ENCODE measurements at places on chromosomes 7 and 10.

DNA sequence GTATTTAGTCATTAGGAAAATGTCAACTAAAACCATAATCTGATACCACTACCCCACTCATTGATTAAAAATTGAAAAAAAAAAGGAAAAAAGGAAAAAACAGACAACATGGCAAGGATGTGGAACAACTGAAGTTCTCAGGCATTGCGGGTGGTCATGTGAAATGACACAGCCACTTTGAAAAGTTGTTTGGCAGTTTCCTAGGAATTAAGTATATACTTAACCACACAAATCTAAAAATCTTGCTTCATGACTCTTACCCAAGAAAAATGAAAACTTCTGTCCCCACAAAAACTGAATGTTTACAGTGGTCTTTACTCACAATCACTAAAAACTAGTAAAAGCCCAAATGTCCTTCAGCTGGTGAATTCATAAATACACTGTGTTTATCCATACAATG lies 254.5 kb downstream of the AHR start:
- DNase-seq, result no peak

GRCh38 chr7:21617916-21618390 lies 75.1 kb downstream of the DNAH11 start:
- no peak for DNase-seq

- DNase-seq, result peak; percentile 46
Observed at GRCh38 chr7:88758381-88759229, 895 bp upstream of the ZNF804B start.

DNA sequence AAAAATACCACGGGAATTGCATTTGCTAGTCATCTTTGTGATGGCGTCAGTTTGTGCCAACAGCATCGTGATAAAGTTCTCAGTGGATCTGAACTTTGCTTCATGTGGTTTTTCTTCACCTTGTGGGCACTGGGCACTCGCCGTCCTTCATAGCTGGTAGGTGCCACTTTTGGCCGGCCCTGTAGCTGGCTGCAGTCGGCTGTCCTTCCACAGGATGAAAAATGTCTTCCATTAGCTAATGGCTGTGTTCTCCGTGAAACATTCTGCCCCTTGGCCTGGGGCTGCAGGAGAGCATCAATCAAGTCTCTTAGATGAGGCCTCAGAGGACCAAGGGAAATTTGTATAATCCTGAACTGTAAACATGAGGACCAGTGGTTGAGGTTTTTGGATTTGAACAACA lies 145.3 kb downstream of the DYNC1I1 start:
- no peak for DNase-seq

GRCh38 chr7:158348446-158348845 lies 239.2 kb downstream of the PTPRN2 start:
- DNase-seq, result peak; percentile 20
